ENCODE measurements at places on chromosomes 12 and 14. TPM values are rescaled to one million over a fixed set of nuclear protein-coding genes. Genes with fewer than 3 reads are reported as not detected.

DNA sequence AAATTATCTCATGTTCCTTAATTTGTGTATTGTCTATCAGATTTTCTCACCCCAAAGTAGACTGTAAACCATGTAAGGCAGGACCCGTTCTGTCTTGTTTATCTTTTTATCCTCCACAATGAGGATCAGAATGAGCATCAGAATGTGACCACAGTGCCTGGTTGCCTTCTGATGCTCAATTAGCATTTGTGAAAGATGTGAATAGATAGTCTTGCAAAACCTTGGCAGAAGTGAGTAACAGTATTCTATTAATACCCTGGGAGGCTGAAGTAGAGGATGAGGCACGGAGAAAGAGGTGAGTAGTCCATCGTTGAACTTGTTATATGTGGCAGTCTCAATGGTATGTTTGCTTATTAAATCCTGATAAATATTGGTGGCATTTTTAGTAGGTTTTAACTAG lies 781.4 kb downstream of the NRXN3 start:
- no peak for DNase-seq

DNA sequence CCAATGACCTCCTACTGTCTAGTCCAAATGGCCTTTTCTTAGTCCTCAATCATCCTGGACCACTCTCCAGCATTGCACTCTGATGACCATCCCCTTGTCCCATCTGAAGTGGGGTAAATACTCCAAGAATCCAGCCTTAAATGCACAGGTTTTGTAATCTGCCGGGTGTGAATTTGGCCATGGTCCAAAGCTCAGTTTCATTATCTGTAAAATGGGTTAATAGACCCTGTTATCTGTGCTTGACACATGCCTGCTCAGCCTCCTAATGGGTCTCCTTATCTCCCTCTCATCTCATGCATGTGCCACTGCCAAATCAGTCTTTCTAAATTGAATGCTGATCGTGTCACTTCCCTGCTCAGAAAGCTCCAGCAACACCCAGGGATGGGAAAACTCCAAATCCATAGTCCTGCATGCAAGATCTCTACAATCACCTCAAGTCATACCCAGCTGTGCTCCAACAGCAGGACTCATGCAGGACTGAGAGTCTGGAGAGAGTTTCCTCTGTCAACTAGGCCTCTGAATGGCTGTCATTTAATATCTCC lies 22.3 kb downstream of the LGR5 start:
- DNase-seq, result no peak

DNA sequence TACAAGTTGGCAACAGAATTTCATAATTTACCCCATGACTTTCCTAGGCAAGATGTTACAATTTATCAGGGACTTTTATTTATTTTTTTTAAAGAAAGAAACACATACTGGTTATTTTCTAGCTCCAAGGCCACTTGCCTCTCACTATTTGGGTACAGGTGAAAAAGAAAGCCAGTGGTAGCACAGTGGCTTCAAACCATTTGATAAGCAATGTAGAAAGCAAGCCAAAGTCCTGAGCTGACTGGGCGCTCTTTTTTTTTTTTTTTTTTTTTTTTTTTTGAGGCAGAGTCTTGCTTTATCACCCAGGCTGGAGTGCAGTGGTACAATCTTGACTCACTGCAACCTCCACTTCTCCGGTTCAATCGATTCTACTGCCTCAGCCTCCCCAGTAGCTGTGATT lies 73.3 kb downstream of the STXBP6 start:
- DNase-seq, result no peak

Gene ADAM21
- not detected for total RNA-seq

DNA sequence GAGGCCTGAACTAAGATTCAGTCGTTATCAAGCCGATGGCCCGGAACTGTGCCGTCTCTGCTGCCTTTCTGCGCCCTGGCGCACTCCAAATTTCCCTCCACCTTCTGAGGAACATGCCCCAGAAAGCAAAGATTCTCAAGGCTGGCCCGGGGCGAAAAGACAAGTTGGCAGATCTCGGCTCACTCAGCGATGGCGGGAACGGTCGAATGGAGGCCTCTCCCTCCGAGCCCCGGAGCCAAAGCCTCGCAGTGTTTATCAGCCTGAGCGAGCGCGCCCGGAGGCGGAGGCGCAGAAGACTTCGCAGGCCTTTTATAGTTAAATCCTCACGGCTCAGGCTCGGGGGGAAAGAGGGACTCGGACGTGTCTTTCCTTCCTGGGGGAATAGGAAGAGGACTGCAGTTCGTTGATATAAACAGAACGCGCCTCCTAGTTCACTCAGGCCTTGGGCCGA lies 5.6 kb downstream of the TBX5 start:
- DNase-seq, result no peak

Gene DCTN2
- 138 TPM for total RNA-seq

DNA sequence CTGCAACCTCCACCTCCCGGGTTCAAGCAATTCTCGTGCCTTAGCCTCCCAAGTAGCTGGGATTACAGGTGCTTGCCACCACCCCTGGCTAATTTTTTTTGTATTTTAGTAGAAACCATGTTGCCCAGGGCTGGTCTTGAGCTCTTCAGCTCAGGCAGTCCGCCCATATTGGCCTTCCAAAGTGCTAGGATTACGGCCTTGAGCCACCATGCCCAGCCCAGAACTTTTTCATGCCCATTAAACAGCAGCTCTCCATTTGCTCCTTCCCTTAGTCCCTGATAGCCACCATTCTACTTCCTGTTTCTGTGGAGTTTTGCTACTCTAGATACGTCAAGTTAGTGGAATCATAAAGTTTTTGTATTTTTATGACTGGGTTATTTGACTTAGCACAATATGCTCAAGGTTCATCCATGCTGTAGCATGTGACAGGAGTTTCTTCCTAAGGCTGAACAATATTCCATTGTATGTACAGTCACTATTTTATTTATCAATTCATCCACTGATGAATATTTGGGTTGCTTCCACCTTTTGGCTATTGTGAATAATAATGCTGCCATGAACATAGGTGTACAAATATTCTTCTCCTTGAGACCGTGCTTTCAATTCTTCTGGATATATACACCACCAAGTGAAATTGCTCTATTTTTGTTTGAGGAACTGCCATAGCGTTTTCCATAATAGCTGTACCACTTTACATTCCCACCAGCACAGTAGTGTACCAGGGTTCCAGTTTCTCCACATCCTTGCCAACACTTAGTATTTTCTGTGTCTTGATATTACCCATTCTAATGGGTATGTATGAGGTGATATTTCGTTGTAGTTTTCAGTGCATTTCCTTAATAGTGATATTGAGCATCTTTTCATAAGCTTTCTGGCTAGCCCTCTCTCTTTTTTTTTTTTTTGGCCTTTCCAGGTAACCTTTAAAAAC lies 15.0 kb downstream of the ATF1 start:
- no peak for DNase-seq

DNA sequence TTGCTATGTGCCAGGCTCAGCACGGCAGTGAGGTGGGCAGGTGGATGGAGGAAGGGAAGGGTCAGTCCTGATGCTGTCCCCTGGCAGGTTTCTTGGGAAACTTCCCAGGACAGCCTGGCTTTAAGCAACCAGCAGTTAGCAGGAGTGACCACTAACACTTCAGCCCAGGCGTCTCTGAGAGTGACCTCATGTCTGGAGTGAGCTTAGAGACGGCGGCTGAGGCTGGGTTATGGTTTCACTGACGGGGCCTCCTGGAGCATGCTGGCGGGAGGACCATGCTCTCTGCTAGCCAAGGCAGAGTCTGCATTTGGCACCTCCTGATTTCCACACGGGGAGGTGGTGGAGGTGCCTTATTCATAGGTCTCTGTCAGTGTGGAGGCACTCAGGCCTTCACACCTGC lies 2.5 kb downstream of the HHIPL1 start:
- no peak for DNase-seq

GRCh38 chr12:40947797-40948196 lies 240.3 kb upstream of the PDZRN4 start:
- DNase-seq, result no peak

DNA sequence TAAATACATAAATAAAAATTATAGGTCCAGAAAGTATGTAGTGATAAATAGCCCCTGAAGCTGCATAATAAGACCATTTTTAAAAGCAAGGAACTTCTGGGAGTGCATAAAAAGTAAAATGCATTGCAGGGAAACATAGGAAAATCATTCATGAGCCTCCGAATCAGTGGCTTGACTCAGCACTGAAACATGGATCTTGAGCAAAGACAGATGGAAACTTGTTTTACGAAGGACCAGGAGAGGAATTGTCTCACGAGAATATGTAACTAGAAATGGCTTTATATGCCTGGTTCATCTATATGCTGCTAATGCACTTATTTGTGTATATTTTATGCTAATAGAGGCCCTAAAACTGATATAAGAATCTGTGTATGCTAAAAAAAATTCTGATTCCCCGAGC lies 14.7 kb downstream of the TMEM30B start:
- DNase-seq, result no peak

Gene RBMS2
- 33.5 TPM for total RNA-seq

GRCh38 chr14:72701237-72701565 lies 192.7 kb downstream of the DPF3 start:
- DNase-seq, result no peak

DNA sequence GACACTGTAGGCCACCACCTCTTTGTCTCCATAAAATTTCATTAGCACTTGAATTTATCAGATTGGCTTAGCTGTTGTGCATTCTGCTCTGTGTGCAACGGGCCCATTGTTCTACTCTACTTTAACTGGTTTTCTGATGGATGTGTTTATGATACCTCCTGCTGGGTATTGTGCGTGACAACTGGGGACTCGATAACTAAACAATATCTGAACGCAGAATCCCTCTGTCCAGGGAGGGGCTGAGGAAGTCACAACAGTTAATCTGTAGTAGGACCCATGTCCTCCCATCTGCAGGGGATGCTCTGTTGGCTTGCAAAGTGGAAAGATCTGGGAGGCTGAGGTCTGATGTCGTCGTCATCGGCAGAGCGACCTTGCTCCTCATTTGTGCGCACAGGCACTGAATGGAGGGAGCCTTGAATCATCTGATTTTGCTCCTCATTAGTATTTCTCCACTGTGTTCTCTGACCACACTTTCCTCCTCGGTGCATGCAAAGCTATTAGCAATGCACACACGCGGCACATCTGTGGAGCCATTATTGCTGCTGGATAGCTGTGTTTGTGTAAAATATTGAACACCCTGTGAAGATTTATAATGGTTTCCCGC lies 422.5 kb downstream of the NRXN3 start:
- no peak for DNase-seq

GRCh38 chr12:57809425-57809824 lies 9.1 kb downstream of the AVIL start:
- DNase-seq, result no peak

- DNase-seq, result no peak
Observed at GRCh38 chr12:79331870-79332269, 358.9 kb downstream of the PAWR start.

- no peak for DNase-seq
Observed at GRCh38 chr12:123895451-123895850, 77.2 kb downstream of the CCDC92 start.

Gene MAP1LC3B2
- 0.82 TPM for total RNA-seq

DNA sequence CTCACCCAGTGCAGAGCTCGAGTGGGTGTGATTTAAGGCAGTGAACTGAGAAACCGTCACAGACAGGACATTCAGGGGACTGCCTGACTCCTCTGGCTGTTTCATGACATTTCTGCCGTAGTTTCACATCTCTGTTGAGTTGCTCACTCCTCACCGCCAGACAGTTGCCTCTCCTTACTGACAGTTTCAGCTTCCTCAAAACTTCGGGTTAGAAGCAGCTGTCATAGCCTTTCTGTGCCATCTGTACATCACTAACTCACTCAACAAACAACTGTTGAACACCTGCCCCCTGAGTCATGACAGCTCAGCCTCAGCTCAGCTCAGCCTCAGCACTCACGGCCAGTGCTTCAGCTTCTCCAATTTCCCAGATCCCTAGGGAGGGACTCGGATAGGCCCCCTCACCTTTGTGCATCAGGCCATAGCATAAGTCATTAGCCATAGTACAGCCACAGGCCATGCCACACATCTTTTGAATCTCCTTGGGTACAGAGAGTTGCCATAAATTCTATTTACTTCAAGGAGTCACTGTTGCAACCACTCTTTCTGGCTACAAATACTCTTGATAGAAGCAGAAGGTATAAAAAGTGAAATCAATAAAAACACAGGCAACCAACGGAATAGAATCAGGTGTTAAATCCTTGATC lies 6.2 kb upstream of the SLC15A4 start:
- DNase-seq, result no peak

DNA sequence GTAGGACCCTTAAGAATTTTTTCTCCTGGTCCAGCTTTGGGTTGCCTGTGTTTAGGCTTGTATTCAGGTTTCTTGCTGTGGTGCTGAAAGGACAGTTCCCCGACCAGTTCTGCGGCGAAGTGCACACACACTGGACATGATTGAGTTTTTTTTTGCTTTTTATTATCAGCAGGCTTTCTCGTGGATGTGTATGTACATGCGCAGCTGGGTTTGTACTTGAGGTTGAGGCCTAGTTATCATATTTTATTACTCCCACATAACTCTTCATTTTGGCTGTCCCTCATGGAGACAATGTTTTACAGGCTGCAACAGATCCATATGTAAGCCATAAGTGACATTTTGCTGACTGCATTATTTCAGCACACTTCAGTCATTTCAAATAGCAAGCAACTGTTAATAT lies 2.5 kb downstream of the SCN8A start:
- DNase-seq, result peak; percentile 40

Gene SLC41A2
- 3.8 TPM for total RNA-seq

- no peak for DNase-seq
Observed at GRCh38 chr14:94663965-94664704, 51.9 kb downstream of the SERPINA3 start.

Gene KRT83
- not detected for total RNA-seq

- no peak for DNase-seq
Observed at GRCh38 chr12:110880651-110881050, 33.9 kb downstream of the CCDC63 start.

Gene SLC48A1
- 11.6 TPM for total RNA-seq

- no peak for DNase-seq
Observed at GRCh38 chr12:131005161-131006035, 51.7 kb downstream of the ADGRD1 start.

DNA sequence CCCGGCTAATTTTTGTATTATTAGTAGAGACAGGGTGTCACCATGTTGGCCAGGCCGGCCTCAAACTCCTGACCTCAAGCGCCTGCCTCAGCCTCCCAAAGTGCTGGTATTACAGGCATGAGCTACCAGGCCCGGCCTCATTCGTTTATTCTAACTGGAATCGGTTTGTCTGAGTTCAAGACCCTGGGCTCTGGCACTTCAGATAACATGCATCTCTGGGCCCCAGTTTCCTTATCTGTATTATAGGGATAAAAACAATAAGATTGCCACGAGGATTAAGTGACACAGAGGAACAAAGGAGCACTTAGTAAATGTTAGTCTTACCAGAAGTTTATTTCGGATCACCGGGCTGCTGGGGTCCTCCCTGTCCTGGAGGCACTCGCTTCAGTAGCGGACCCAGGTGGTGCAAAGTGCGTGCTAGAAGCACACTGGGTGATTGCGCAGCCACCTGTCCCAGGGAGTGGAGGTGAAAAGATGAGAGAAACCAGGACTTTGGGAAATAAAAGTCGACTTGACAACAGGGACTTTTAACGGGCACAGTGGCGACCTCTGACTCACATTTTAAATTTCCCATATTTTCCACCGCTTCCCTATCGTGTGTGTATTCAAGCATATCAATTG lies 37.5 kb downstream of the ACACB start:
- DNase-seq, result no peak
